CD4-positive, alpha-beta memory T cell (primary cell): ENCODE measurements at places on chromosomes 1 and 21. TPM values are rescaled to one million over a fixed set of nuclear protein-coding genes. Genes with fewer than 3 reads are reported as not detected.

DNA sequence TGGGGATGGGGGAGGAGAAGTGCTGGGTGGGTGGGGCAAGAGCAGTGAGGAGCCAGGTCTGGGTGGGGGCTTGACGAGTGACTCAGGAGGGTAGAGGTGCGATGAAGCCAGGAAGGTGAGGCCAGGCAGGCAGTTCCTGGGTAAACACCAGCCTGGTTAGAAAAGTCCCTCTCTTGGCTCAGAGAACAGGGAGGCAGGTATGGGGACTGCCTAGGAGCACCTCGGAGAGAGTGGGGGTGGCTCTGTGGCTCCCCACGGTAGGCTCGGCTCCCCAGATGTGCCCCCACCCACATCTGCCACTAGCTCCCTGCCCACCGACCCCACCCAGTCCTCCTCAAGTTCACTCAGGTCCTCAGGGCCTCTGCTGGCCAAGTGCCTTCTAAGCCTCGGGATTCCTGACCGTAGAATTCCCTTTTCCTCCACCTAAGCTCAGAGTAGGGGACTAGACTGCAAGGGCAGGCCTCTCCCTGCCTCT, 1.2 kb downstream of the HSPG2 start:
- DNase-seq: no peak
- no peaks in the 10 kb centered on the region for H3K27me3 ChIP-seq
- peaks cover 12% of the 10 kb centered on the region for H3K4me1 ChIP-seq
- H3K27ac ChIP-seq: no peak overlapping the region
- no peaks in the 10 kb centered on the region for H3K36me3 ChIP-seq

DNA sequence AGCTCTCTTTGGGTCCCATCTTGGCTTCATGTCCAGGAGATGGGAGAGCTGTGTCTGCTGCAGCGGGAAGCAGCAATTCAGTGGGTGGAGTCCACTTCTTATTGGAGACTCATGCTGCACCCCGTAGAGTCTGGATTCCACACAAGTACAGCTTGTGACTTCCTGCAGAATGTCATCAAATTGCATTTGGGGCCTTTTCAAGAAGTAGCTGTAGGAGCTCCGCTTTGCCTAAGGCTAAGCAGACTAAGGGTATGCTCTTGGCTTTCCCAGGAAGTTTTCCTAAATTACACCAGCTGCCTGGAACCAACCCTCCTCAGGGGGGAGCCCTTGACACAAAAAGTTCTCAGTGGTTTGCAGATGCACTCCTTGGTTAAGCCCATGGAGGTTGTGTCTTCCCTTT, 5.7 kb upstream of the MOB3C start:
- DNase-seq: no peak
- H3K36me3 ChIP-seq: no peaks in the 10 kb centered on the region
- peaks cover under 1% of the 10 kb centered on the region for H3K4me1 ChIP-seq
- no peak overlapping the region for H3K27ac ChIP-seq
- no peaks in the 10 kb centered on the region for H3K27me3 ChIP-seq

DNA sequence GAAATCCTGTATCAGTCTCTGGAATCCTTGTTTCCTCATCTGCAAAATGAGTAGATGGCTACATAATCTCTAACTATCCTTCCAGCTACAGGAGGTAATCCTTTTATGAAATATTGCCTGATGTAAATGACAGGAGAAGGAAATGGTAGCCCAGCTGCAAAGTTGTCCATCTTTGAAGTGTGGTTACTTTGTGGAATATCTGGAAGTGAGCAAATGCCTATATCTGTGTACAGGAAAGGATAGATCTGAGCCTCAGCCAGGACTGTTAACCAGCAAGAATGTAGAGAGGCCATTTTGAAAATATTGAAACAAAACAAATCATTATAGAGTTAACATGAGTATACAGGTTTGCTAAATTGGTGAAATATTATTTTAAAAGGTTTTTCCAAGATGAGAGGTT, 74.8 kb upstream of the BMP8A start:
- H3K27ac ChIP-seq: no peak overlapping the region
- peaks cover 7% of the 10 kb centered on the region for H3K36me3 ChIP-seq
- H3K4me1 ChIP-seq: peaks cover 4% of the 10 kb centered on the region

GRCh38 chr1:109159326-109159725, 45.4 kb downstream of the ELAPOR1 start:
- no peak overlapping the region for H3K27ac ChIP-seq
- no peaks in the 10 kb centered on the region for H3K27me3 ChIP-seq
- H3K36me3 ChIP-seq: no peaks in the 10 kb centered on the region
- peaks cover 14% of the 10 kb centered on the region for H3K4me1 ChIP-seq
- no peak overlapping the region for H3K4me3 ChIP-seq
- no peak for DNase-seq

GRCh38 chr1:47661040-47661439, 223.2 kb downstream of the FOXD2 start:
- no peak overlapping the region for H3K27ac ChIP-seq
- DNase-seq: no peak

- DNase-seq: no peak
- H3K27ac ChIP-seq: peak overlapping the region; percentile 88
- H3K4me3 ChIP-seq: peak overlapping the region; percentile 91
- peaks cover 27% of the 10 kb centered on the region for H3K36me3 ChIP-seq
Observed at GRCh38 chr1:67427947-67428346, 2.3 kb downstream of the SERBP1 start.

DNA sequence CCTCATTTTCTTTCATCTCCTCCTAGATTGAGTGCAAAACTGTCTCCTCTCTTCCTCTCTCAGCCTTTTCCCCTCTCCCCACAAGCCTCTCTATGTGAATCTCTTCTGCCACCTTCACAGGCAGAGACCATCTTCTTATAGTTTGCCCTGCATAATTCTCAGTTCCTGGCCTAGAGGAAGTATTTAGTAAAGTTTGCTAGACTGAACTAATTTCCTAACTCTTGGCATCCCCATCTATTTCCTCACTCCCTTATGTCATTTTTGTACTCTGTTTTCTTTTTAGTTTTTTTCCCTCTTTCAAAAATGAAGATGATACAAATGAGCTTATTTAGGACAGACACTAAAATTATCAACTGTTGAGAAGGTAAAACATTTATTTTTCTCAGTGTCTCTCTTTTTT, 66.0 kb downstream of the XCL2 start:
- H3K4me1 ChIP-seq: peaks cover 26% of the 10 kb centered on the region
- no peak for DNase-seq
- no peak overlapping the region for H3K27ac ChIP-seq
- H3K27me3 ChIP-seq: no peaks in the 10 kb centered on the region
- H3K4me3 ChIP-seq: no peak overlapping the region

GRCh38 chr1:8024329-8024728, 1.8 kb downstream of the ERRFI1 start:
- H3K4me1 ChIP-seq: peaks cover 14% of the 10 kb centered on the region
- no peak for DNase-seq
- no peak overlapping the region for H3K4me3 ChIP-seq
- no peak overlapping the region for H3K27ac ChIP-seq
- H3K27me3 ChIP-seq: peaks cover 6% of the 10 kb centered on the region

DNA sequence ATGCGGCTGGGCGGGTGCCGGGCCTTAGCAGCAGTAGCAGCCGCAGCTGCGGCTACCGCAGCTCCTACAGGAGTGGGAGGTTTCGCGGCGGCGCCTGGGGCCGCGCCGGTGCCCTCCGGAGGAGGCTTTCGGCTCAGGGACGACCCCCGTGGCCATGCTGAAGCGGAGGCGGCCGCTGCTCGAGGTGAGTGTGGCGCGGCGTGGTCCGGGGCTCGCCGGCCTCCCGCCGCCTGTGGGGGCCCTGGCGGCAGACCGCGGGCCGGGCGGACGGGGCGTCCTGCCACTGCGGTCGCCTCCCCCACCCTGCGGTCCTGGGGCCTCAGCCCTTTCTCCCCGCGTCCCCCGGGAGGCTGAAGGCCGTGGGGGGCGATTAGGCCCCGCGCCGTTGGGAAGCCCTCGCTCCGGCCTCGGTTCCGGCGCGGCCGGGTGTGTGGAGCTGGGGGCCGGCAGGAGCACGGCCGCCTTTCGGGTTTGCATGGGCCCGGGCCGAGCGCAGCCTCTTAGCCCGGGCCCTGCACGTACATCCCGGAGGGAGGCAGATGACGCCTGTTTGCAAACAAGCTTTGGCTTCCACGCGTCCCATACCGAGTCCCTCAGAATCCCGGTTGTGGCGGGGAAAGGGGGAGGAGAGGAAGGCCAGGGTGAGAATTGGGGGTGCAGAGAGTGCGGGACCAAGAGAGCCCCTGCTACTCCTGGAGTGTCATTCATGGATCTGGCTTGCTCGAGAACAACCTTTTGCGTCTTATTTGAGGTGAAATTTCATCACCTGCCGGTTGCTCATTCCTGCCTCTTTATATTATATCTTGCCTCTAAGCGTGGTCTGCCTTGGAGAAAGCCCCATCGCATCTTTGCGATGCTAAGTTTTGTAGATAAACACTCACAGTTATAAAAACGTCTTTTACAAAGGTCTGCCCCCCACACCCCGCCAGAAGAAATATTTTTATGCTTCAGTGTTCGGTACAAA, 613 bp downstream of the ZFYVE9 start:
- H3K4me1 ChIP-seq: peaks cover 43% of the 10 kb centered on the region
- no peaks in the 10 kb centered on the region for H3K27me3 ChIP-seq
- no peaks in the 10 kb centered on the region for H3K36me3 ChIP-seq
- DNase-seq: peak; percentile 36
- H3K4me3 ChIP-seq: peak overlapping the region; percentile 55

GRCh38 chr21:38913893-38914527, 108.3 kb downstream of the ETS2 start:
- H3K27ac ChIP-seq: no peak overlapping the region
- no peak for DNase-seq
- no peak overlapping the region for H3K4me3 ChIP-seq
- no peaks in the 10 kb centered on the region for H3K36me3 ChIP-seq

GRCh38 chr1:238767321-238767720, 619.0 kb upstream of the CHRM3 start:
- no peaks in the 10 kb centered on the region for H3K36me3 ChIP-seq
- H3K27ac ChIP-seq: no peak overlapping the region
- no peaks in the 10 kb centered on the region for H3K27me3 ChIP-seq
- no peak for DNase-seq

- H3K4me1 ChIP-seq: no peaks in the 10 kb centered on the region
- no peaks in the 10 kb centered on the region for H3K27me3 ChIP-seq
- H3K36me3 ChIP-seq: no peaks in the 10 kb centered on the region
- H3K27ac ChIP-seq: no peak overlapping the region
- DNase-seq: no peak
- no peak overlapping the region for H3K4me3 ChIP-seq
Observed at GRCh38 chr1:67655581-67655980, 29.4 kb upstream of the GADD45A start.

GRCh38 chr1:200437556-200438203, 27.8 kb upstream of the ZNF281 start:
- H3K36me3 ChIP-seq: no peaks in the 10 kb centered on the region
- H3K27ac ChIP-seq: no peak overlapping the region
- peaks cover 6% of the 10 kb centered on the region for H3K4me1 ChIP-seq
- H3K27me3 ChIP-seq: no peaks in the 10 kb centered on the region
- H3K4me3 ChIP-seq: peak overlapping the region; percentile 25

GRCh38 chr21:45034556-45035476, 39.6 kb upstream of the ADARB1 start:
- H3K36me3 ChIP-seq: no peaks in the 10 kb centered on the region
- H3K4me1 ChIP-seq: no peaks in the 10 kb centered on the region
- H3K27ac ChIP-seq: no peak overlapping the region
- no peaks in the 10 kb centered on the region for H3K27me3 ChIP-seq
- H3K4me3 ChIP-seq: no peak overlapping the region
- peak; percentile 29 for DNase-seq

- no peak overlapping the region for H3K27ac ChIP-seq
- no peaks in the 10 kb centered on the region for H3K27me3 ChIP-seq
- no peak overlapping the region for H3K4me3 ChIP-seq
- H3K4me1 ChIP-seq: no peaks in the 10 kb centered on the region
Observed at GRCh38 chr1:110449661-110450651, 993 bp upstream of the PROK1 start.

GRCh38 chr1:37673920-37674319, 18.4 kb upstream of the CDCA8 start:
- no peak overlapping the region for H3K27ac ChIP-seq
- H3K36me3 ChIP-seq: no peaks in the 10 kb centered on the region

DNA sequence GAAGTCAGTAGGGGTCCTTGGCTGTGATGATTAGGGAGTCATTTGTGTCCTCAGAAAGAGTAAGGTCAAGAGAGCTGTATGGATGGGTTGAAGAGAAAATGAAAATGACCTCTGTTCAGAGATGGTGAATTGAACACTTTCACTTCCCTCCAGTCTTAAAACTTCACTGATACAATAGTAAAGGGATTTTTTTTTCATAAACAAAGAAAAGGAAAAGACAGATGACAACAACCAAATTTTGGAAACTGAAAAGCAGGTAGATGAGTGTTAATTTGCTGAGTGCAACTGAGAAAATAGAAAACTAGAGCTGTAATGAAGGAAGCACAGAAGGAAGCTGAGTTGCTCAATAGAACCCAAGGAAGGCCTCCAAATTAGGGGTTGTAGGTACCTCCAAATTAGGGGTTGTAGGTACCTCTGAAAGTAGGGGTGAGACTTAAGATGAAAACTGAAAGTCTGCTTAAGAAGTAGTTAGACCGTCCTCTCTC, 14.8 kb upstream of the S1PR1 start:
- no peak overlapping the region for H3K27ac ChIP-seq
- H3K36me3 ChIP-seq: no peaks in the 10 kb centered on the region
- no peak for DNase-seq

GRCh38 chr1:242008826-242009495, 10.1 kb upstream of the MAP1LC3C start:
- no peak overlapping the region for H3K27ac ChIP-seq
- H3K36me3 ChIP-seq: no peaks in the 10 kb centered on the region
- H3K4me1 ChIP-seq: no peaks in the 10 kb centered on the region
- H3K4me3 ChIP-seq: no peak overlapping the region

- no peaks in the 10 kb centered on the region for H3K27me3 ChIP-seq
- H3K27ac ChIP-seq: no peak overlapping the region
- H3K4me3 ChIP-seq: no peak overlapping the region
- DNase-seq: no peak
- H3K36me3 ChIP-seq: no peaks in the 10 kb centered on the region
Observed at GRCh38 chr1:227823537-227823936, 8.1 kb downstream of the PRSS38 start.

- H3K36me3 ChIP-seq: peaks cover 3% of the 10 kb centered on the region
- peaks cover 8% of the 10 kb centered on the region for H3K4me1 ChIP-seq
- H3K27me3 ChIP-seq: no peaks in the 10 kb centered on the region
- DNase-seq: no peak
- no peak overlapping the region for H3K27ac ChIP-seq
Observed at GRCh38 chr1:228279011-228279721, 71.3 kb downstream of the OBSCN start.

Gene CASP9
- total RNA-seq: 11.3 TPM

Gene CFHR5
- not detected for total RNA-seq

Gene AADACL3
- total RNA-seq: not detected

Gene AKIRIN1
- total RNA-seq: 84.9 TPM

Gene OVAAL
- not detected for total RNA-seq

Gene S100A7
- total RNA-seq: not detected

Gene SMAP2
- 123 TPM for total RNA-seq

Gene ENAH
- total RNA-seq: 0.26 TPM

Gene KMO
- 0.44 TPM for total RNA-seq
